ENCODE measurements at places on chromosomes 6 and 20.

DNA sequence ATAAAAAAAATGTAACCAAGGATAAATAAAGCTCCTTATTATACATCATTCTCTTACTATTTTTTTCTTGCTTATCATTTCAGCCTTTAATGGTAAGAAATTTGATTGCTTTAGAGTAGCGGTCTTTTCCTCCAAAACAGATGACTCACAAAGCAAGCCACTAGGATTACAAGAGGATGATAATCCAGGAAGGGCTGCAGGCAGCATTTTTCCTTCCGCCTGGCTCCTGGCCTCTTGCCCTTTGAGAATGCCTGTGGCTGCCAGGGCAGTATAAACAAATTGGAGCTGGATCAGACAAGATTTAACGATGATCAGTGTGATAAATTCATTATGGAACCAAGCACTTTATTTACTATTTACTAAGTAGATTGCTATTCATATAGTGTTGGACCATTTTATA is 9.7 kb upstream of the FBXL4 start:
- no peak for DNase-seq

DNA sequence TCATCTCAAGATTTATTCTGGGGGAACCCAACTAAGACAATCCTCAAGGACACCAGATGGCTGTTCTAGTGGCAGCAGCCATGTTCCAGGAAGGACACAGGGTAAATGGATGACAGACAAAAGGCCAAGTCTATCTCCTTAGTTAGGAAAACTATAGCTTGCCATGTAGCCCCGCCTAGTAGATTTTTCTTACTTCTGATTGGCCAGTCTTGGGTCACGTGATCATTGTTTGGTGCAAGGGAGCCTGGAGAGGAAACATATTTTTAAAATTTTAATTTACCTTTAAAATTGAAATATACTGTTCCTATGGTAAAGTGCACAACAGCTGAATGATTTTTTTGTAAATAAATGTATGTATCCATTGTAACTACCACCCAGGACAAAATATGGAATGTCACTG is 4.4 kb upstream of the KCNS1 start:
- no peak for DNase-seq

- no peak for DNase-seq
Observed at GRCh38 chr6:135861189-135861588, 9.7 kb downstream of the PDE7B start.

- peak; percentile 74 for DNase-seq
Observed at GRCh38 chr6:53627391-53628218, 38.0 kb downstream of the KLHL31 start.

GRCh38 chr6:105815661-105816555 is 270.2 kb upstream of the PRDM1 start:
- DNase-seq = no peak

DNA sequence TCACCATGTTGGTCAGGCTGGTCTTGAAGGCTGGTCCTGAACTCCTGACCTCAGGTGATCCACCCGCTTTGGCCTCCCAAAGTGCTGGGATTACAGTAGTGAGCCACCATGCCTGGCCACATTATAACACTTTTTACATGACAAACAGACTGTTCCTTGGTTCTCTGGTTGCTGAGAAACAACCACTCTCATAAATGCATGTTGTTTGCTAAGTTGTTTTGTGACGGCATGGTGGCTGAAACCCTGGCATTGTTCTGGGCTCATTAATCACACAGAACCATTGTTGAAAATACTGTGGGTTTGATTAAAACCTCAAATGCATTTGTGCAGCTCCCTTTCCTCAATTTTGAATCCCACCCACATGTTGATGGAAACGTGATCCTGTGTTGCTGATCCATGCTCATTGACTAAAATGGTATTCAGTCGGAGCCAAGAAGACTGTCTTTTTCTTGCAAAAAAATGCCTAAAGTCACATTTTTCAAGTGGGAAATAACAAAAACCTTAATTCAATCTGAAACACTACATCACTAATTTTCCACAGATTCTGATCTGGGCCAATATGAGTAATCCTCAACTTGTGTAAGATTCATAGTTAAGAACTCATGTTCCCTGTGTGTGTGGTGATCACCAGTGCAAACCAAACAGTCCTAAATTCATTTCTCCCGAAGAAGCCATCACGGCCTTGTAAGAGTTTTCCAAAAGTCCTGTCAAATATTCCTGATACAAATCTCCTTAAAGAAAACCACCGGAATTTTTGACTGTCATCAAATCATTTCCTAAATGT is 132.8 kb downstream of the FNDC1 start:
- DNase-seq = no peak

DNA sequence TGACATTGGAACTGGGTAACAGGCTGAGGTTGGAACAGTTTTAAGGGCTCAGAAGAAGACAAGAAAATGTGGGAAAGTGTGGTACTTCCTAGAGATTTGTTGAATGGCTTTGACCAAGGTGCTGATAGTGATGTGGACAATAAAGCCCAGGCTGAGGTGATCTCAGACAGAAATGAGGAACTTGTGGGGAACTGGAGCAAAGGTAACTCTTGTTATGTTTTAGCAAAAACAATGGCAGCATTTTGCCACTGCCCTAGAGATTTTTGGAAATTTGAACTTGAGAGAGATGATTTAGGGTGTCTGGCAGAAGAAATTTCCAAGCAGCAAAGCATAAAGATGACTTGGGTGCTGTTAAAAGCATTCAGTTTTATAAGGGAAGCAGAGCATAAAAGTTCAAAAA is 474.7 kb upstream of the ADGRB3 start:
- no peak for DNase-seq

DNA sequence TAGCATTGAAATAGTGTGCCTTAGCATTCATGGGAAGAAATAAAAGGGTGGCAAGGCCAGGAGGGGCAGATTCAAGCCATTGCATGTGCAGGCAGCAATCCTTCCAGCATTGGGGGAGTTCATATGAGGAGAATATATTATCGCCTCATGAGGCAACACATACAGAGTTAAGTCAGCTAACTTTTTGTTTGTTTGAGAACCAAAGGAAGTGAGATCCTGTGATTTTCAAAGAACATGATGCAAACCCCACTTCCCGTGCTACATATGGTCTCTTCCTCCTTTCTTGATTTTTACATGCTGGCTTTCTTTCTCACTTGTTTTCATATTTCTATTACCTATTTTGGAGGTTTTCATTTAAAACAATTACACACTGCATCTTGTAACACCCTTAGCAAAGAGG is 579.7 kb upstream of the ARID1B start:
- DNase-seq = no peak

- no peak for DNase-seq
Observed at GRCh38 chr6:166076625-166077024, 91.0 kb downstream of the TBXT start.

DNA sequence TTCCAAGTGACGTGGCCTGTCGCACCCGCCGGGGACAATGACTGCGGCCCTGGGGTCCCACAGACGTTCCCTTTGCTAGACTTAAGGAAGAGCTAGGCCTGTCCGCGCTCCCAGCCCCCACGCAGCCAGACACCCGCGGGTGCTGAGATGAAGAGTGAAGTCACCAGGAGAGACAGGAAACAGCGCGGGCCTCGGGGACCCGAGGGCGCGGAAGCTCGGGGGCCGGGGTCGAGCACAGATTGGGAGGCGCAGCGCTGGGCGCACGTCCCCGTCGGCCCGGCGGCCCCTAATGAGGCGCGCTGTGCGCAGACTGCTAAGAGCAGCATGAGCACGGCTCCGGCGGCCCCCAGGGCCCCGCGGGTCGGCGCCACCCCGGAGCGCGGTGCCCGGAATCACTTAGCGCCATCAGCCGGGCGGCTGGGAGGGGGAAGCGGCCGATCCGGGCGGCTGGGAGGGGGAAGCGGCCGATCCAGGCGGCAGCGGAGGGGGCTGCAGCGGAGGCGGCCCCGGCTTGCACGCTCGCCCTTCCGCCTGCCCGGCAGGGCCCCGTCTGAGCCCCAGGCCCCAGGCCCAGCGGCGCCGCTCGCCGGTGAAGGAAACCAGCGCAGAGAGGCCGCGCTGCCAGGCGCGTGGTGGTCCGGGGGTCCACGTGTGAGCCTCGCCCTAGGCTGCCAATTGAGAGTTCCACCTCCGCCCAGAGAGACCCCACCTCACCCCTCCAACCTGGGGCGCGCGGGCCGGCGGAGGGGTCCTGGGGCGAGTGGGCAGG is 8.3 kb upstream of the AVP start:
- no peak for DNase-seq

- no peak for DNase-seq
Observed at GRCh38 chr6:31135710-31136109, 3.2 kb downstream of the PSORS1C2 start.

DNA sequence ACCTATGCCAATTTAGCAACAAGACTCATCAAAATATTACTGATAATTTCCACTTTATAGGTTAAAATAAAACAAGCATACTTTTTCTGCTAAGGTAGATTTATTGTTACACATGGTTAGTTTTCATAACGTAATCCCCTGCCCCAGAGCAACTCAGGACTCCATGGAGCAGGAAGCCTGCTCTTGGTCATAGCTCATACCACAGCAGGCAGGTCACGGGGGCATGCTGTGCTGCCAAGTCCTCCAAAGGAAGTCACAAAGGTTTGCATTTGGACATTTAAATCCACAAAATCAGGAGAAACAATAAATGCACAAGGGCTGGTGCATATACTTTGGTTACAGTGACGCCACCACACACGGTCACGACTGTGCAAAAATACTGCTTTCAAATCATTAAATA is 12.5 kb downstream of the GZF1 start:
- DNase-seq = no peak

DNA sequence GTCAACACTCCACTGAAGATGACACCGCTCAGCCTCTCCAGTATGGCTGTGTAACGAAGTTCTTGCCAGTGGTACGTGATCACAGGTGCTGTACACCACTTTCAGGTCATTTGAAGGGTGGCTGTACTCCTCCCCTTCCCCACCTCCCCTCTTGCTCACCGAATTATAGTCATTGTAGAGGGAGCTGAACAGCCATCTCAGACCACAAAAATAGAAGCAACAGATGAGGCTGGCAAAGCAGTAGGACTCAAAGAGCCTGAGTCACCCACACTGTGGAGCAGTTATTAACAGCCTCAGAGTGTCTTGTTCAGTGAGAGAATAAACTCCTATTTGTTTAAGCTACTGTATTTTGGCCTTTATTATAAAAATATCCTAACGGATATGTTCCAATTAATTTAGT is 192.5 kb upstream of the MCHR2 start:
- DNase-seq = no peak

- peak; percentile 74 for DNase-seq
Observed at GRCh38 chr6:26017632-26017966, 55.0 kb downstream of the TRIM38 start.

DNA sequence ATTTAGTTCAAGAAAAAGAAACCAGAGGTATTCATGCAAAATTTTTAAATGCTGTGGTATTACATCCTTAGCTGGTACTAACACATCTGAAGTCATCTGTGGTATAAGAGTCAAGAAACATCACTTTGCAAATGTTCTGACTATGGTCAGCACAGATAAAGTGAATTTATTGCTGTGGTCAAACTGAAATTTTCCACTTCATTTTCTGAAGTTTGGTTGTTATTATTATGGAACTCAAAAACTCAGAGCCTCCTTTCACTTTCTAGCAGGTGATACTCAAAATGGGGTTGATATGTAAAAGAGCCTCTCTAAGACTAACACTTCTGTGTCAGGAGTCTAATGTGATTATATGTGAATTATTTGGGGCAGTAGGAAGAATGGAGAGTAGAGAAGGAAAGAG is 257.8 kb downstream of the RNGTT start:
- DNase-seq = no peak

DNA sequence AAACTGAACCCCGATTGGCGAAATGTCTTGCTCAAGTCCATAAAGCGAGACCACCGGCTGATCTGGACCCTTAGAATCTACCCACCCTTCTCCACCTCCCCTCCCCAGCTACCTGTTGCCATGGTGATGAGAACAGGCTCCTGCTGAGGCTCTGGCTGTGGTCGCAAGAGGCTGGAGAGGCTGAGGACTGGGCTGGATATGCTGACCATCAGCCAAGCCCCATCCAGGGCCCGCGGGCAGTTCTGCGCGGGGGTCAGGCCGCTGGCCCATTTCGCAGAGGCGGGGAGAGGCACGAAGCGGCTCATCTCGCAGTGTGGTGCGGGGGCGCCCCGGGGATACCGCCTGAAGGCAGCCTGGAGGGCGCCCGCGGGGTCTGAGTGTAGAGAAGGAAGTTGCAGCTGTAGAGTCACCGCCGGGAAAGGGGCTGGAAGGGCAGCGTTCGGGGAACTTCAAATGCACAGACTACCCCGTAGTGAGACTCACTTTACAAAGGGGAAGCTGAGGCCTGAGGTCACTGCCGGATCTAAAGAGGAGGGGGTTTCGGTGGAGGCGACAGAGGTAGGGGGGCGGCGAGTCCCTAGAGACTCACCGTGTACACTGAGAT is 671 bp downstream of the TAPBP start:
- DNase-seq = no peak

GRCh38 chr6:20217324-20217855 is 5.1 kb upstream of the MBOAT1 start:
- DNase-seq = no peak

GRCh38 chr6:137024237-137024990 is 20.4 kb downstream of the IL20RA start:
- no peak for DNase-seq

DNA sequence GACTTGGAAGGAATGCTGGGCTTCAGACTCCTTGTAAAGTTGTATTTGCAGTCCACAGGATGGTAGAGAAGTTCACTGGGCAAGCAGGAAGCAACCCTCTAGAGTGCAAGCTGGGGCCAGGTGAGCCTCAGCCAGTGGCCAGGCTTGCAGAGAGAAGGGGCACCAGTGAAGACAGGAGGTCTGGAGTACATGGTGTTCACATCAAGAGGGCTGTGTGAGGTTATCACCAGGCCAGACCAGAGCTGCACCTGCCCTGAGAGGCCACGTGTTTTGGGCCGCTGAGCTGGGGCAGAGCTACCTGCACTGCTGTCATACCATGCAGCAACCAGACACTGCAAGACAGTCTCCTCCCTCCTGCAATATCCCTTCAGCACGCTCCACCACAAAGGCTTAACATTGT is 79.0 kb downstream of the SH3BGRL2 start:
- DNase-seq = no peak

DNA sequence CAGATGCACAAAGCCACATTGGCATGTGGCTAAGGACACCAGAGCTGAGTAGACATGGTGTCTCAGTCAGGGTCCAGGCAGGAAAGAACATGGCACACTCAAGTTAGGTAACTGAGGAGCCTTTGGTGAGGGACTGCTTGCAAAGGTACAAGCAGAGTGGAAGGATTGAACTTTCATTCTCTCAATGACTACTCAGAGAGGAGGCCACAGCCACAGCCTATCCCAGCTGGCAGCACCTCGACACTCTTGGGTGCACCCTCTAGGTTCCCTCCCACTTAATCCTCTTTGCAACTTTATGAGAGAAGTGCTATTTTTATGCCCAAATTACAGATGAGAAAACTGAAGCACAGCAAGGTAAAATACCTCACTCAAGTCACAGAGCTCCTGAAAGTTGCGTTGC is 73.4 kb downstream of the ISM1 start:
- DNase-seq = no peak

Measured in urinary bladder (tissue), 4 donors.